ENCODE measurements at places on chromosomes 2 and 18.

GRCh38 chr2:214088536-214088935 is 322.3 kb upstream of the VWC2L start:
- DNase-seq, result no peak

GRCh38 chr2:180933332-180933731 is 47.1 kb upstream of the UBE2E3 start:
- DNase-seq, result no peak

GRCh38 chr18:48662011-48662661 is 123.3 kb downstream of the CTIF start:
- no peak for DNase-seq

- DNase-seq, result no peak
These were observed 1085.4 kb upstream of the NRXN1 start for GRCh38 chr2:52117299-52117698.

DNA sequence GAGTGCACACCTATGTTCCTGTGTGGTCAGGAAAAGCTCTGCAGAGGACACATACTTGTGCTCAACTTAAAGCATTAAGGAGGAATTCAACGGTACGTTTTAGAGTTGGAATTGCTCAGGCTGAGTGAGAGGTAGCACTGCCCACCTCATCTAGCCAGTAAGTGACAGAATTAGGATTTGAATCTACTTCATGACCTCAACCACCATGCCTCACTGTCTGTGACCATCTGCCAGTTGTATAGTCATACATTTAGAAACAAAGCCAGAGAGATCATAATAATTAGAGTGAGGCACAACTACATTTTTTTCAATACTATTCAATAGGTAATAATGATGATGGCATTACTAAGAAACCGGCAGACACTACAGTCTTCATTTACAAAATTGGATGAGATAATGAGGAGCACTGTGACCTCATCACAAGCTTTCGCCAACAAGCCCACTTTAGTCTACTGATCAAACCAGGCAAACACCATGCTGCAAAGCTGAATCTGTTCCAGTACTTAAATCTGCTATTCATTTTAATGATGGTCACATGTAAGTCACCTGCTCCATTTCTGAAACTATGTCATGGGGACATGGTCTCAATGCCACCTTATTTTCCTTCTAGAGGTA is 1018.4 kb downstream of the TMEM182 start:
- DNase-seq, result no peak

GRCh38 chr2:224861266-224861665 is 145.1 kb upstream of the CCDC195 start:
- no peak for DNase-seq

DNA sequence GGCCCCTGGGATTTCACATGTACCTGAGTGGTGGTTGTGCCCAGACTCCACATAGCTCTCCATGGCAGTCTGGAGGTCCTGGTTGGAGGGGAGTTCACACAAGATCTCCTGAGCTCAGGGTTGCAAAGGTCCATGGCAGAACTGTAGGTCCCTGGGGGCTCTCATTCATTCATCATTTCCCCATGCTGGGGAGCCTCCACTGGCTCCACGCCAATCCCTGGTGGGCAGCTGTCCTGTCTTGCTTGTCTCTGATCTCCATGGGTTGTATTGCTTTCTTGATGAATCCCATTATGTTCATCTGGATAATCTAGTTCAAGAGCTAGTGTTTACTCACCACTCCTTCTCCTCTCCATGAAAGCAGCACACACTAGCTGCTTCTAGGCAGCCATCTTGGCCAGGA is 42.4 kb downstream of the ZSWIM2 start:
- no peak for DNase-seq

- no peak for DNase-seq
These were observed 104.3 kb upstream of the ID2 start for GRCh38 chr2:8577573-8577972.

- DNase-seq, result no peak
These were observed 32.8 kb upstream of the MARCO start for GRCh38 chr2:118909191-118909590.

DNA sequence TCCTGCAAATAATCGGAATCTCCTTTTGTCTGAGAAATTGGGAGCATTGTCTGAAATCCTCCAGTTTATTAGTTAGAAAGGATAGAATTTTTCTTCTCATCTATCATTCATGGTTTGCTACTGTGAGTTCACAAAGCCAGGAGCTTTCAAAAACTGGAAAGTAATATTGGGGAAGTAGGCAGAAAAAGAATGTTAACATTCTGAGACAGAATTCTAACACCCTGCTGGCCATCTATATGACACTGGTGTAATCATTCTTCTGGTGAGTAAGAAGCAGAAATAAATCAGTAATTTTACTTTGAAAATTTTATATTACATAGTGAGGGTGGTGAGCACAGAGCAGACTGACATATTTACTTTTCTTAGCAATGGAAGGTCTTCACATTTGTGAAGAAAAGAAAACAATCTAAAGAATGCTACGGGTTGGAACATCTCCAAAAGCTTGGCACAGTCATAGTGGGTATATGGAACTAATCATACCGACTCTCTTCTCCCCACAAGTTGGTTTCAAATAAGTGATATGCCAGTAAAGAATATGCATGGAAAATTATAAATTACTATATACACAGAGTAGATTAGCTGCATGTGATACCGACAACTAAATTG is 344.9 kb downstream of the LPIN1 start:
- DNase-seq, result no peak

GRCh38 chr2:135817951-135818350 is 19.0 kb downstream of the LCT start:
- no peak for DNase-seq

GRCh38 chr2:65997961-65998360 is 437.0 kb upstream of the MEIS1 start:
- DNase-seq, result no peak

GRCh38 chr2:188415754-188416083 is 124.0 kb downstream of the GULP1 start:
- DNase-seq, result no peak

All from NCI-H510A (cell line).